Fibroblast of villous mesenchyme (primary cell): ENCODE measurements at places on chromosomes 1 and 21.

GRCh38 chr1:70720109-70720508, 309.0 kb downstream of the CTH start:
- DNase-seq = no peak

DNA sequence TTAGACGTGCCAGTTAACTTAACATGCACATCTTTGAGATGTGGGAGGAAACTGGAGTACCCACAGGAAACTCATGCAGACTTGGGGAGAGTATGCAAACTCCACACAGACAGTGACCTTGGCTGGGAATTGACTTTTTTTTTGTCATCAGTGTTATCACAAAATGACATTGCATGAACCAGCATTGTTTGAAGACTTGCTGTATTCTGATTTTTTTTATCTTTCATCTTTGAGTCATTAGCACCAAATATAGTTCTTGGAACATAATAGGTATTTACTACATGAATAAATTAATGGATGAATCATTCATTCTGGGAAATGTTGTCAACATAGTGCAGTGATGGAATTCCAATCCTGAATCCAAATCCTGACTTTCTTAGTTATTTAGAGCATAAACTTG, 77.0 kb downstream of the ATF6 start:
- peak; percentile 7 for DNase-seq

GRCh38 chr1:98406352-98407088, 255.0 kb upstream of the SNX7 start:
- no peak for DNase-seq

- DNase-seq = no peak
These were observed 56.8 kb downstream of the MTR start for GRCh38 chr1:236851871-236852270.

DNA sequence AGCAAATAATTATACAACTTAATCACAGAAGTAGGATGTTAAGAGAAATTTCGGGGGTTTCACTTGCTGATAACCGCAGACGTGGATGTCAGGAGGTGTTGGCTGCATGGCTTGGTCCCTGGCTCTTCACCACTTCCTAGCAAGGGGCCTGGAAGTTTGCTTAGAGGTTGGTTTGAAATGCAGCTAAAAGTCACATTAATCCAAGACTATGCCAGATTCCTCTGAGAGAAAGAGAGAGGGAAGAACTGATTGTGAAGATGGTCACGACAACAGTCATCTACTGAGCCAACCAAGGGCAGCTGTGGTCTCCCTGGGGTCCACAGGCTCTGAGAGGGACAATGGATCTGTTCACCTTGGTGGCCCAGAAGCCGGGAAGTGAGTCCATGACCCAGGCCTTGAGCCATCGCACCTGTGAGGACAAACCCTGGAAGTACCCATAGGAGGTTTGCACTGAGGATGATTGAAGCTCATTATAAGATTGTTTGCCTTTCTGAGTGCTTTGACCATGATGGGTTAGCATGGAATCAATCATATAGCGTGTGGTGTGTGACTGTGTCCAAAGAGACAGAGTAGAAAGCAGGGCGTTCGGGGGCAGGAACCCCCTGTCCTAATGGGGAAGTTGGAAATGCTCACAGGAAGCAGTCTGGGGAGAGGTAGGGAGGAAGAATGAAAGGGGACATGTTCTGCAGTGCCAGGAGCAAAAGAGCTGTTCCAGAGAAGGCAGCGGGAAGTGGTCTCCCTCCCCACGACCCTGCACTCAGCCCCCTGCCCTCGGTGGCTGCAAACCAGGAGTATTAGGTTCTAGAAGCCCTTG, 47.1 kb downstream of the UMODL1 start:
- no peak for DNase-seq

GRCh38 chr1:223256034-223256433, 107.9 kb downstream of the SUSD4 start:
- no peak for DNase-seq

- DNase-seq = peak; percentile 16
These were observed 271.3 kb upstream of the B3GALT2 start for GRCh38 chr1:193457676-193458075.

GRCh38 chr1:164320790-164321731, 237.9 kb upstream of the PBX1 start:
- peak; percentile 8 for DNase-seq

GRCh38 chr1:50110656-50111055, 1.9 kb downstream of the ELAVL4 start:
- DNase-seq = no peak

DNA sequence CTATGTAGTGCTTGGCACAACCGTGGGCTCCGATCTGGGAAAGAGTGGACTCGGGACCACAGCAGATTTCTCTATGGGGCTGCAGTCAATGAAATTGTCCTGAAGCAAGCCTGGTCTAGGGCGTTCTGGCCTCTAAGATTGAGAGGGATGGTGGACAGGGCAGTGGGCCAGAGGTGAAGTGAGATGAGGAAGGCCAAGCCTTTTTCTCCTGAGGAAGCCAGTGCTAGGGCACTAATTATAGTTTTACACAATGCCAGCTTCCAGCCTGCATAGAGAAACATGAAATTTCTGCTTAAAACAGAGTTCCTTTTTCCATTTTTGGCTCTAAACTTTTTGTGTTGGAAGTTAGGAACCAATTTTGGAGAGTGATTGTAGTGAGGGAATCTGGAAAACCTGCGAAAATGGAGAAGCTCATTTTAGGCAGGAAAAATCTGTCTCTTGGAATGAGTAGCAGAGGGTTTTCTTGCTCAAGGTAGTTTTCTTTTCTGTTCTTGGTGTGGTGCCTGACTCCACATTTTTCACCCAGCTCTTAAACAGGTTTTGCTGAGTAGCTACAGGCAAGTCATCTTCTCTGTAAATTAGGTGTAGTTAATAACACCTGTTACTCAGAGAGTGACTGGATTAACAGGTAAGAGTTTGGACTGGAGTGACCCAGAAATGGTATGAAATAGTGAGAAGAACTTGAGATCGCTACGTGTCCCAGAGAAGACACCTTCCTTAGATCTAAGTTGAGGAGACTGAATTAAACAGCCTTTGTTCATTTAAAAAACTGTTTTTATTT, 22.1 kb downstream of the UCK2 start:
- DNase-seq = no peak

DNA sequence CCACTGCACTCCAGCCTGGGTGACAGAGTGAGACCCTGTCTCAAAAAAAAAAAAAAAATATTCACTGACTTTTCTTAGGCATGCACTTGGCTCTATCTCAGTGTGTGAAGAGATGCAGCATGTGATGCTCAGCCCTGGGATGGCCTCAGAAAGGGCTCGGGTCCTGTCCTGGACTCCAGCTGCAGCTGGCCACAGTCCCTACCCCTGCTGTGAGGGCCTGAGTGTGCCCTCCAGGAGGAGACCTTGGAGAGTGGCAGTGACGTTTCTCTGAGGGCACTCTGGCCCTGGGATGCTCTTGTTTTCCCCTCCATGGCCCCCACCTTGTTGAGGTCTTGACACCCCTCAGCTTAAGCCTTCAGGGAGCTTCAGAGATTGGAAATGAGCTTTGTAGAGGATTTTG, 81.9 kb upstream of the POU3F1 start:
- no peak for DNase-seq

DNA sequence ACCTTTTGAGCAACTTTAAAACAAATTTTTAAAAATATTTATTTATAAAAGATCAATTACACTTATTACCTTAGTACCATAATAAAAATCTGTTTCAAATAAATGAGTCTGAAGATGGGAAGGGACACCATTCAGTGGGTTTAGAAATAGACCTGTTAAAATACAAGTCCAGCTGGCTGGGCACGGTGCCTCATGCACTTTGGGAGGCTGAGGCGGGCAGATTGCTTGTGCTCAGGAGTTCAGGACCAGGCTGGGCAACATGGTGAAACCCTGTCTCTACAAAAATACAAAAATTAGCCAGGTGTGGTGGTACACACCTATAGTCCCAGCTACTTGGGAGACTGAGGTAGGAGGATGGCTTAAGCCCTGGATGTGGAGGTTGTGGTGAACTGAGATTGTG, 57.0 kb downstream of the ITSN1 start:
- no peak for DNase-seq

- DNase-seq = no peak
These were observed 480 bp upstream of the MIS18A start for GRCh38 chr21:32279377-32279680.

DNA sequence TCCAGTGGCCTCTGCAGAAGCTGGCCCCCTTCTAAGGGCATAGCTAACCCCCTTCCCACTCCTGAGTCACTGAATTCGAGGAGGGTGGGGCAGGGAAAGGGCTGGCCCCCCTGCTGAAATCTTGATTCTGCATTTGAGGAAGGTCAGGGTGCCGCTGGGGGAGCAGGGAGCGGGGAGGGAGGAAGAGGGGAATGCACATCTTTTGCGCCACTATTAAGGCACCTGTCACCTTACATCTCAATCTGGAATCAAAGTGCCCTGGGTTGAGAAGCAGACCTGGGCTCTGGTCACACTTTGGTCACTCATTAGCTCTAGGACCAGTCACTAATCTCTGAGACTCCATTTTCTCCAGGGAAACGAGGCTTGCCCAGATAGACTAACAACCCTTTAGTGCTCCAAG, 62.0 kb downstream of the TOR1AIP2 start:
- DNase-seq = no peak

DNA sequence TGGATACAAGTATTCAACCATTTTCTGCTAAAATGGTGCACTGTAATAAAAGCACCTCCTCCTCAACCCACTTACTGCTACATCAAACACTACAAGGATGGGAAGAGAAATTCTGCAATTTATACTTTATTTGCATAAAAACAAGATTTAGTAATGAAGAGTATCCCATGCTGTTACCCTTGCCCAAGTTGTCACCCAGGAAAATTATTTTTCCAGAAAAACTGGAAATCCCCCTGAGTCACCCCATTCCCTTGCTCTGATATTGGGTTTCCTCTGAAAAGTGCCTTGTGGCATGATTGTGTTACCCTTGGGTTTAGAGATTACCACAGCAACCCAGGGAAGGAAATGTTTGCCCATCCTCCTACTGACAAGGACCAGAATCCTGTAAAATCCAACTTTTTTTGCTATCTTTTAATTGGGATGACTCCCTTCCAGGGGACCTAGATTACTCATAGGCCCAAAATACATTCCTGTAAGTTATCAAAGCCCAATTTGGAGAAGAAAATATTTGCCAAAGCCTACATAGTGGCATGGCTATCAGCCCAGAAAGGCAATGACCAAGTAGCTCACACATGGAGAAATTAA, 16.5 kb upstream of the ZC3H11B start:
- DNase-seq = no peak

DNA sequence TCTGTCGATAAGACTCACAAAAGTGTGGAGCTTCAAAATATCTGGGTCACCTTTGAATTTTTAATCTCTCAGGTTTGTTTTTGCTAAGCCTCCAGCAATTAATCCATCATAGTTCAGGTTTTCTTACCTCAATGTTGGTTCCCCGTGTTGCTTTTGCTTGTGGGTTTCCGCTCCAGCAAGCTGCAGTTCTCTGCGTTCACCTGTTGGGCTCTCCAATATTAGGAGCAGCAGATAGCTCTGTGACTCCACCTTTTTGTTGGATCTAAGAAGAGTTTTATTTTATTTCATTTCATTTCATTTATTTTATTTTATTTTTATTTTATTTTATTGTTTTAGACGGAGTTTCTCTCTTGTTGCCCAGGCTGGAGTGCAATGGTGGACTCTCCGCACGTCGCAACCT, 335.5 kb downstream of the COL11A1 start:
- no peak for DNase-seq

DNA sequence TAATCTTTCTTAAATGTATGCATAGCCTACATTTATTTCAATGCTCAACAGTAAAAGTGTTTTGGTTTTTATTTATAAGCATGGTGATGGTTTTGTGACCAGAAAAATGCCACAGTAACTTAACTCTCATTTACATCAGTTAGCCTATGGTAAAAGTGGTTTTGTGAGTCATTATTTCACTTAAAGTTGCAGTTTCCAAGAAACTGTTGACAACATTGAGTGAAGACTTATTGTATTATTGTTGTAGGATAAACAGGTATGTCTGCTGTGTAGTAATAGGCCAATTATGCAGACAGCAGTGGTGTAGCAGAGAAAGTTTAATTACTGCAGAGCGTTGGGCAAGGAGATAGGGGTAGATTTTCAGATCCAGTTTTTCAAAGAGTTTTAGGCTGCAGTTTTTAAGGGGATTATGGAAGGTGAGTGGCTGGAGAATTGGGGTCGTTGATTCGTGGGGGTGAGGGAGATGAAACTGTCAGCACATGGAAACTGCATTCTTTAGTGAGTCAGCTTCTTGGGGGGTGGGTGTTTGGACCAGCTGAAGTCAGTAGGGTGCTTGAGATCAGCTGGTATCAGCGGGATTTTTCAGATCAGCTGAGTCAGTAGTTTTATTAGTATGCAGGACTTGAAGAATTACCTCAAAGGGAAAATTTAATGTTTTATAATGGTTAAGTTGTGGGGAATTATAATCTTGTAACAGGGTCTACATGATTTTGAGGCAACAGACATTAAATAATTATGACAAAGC, 168.7 kb upstream of the FMN2 start:
- no peak for DNase-seq

DNA sequence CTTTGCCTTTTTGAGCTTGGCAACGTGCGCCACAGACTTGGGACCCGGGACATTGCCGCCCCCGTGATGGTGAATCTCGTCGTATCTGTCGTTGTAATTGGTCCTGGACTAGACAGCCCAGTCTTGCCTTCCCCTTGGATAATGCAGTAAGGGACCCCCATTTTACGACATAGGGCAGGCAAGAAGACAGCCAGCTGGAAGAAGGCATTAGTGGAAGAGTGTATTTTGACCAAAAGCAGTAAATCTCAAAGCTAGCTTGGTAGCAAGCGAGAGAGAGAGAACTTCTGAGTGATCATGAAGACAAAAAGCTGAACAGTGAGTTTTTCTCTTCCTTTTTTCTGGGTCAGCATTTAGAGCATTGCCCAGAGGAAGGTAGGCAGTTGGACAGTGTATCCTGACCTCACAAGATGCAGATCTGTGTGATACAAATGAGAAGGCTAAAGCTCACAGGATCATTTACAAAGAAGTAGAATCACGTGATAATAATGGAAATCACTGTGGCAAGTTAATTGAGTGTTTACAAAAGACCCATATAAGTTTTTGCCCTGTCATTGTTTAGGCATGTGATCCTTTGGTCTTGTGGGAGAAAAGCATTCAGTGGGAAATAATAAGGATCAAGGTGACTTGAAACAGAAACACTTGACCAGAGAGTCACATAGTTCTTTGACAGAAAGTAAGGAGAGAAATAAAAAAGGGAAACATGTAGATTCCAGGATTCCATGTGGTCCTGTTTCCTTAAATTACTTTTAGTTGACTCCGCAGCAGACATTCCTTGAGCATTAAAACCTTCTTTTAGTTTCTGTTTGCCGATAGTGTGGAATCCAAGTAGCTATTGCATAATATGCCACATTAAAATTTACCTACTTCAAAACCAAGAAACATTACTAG, 66.3 kb downstream of the CNST start:
- peak; percentile 92 for DNase-seq

GRCh38 chr1:117780687-117781475, 148.5 kb downstream of the GDAP2 start:
- DNase-seq = peak; percentile 66

DNA sequence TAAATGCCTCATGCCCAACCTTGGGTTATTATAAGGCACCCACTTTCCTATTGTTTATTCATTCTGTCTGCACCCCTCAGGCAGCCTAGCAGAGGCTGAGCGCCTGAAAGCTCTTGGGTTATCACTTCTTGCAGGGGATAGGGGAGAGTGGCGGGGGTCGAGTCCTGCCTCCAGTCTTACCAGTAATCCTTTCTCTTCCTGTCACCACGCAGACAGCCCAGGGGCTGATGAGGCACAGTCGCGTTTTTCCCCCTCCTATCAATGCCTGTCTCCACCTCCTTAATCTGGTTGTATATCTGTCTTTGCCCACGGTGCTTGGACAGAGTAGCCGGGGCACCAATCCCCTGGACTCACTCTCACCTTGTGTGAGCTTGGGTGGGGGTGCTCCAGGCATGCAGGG, 733.1 kb downstream of the MATN1 start:
- no peak for DNase-seq

- DNase-seq = no peak
These were observed 372.6 kb downstream of the AGBL4 start for GRCh38 chr1:49651136-49651535.
